ENCODE measurements at places on chromosomes 4 and X.

- DNase-seq = no peak
Observed at GRCh38 chrX:83588409-83588808, 80.3 kb downstream of the POU3F4 start.

- DNase-seq = no peak
Observed at GRCh38 chrX:95071052-95071451, 1397.0 kb downstream of the FAM133A start.

DNA sequence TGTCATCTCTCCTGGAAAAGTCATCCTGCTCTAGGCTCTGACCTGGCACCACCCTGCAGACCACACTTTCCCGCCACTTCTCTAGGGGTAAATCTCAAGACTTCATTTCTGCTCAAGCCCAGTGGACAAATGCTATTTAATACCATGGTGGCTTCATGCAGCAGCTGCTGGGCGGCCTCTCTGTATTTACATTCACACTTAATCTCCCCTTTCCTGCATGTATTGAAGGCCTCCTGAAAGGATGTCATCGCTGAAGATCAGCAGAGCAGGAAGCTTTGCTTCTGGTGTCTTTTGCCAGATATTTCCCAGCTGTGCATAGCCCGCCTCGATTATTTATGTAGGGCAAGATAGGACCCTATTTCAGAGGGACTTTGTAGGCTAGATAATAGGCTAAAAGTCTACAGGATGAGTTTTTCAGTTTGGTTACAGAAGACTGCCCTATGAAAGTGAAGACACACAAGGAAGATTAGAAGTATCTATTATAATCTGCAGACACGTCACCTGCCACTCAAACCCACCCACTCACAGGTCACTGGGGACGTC, 17.2 kb downstream of the PROM1 start:
- DNase-seq = no peak

GRCh38 chrX:43530837-43531236, 125.3 kb upstream of the MAOA start:
- DNase-seq = no peak

DNA sequence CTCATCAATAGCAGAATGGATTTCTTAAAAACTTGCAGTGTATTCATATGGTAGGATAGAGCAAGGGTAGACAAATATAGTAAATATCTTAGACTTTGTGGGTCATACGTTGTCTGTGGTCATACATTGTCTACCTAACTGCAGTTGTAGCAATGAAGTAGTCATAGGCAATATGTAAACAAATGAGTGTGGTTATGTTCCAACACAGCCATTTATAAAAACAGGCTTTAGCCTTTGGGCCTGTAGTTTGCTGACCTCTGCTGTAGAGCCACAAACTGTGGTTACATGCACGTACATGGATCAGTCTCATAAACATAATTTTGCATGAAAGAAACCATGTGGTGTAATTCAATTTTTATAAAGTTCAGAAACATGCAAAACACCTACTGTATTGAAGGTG, 98.9 kb downstream of the LARP1B start:
- DNase-seq = peak; percentile 82

- DNase-seq = no peak
Observed at GRCh38 chr4:187479511-187479910, 516.1 kb upstream of the ZFP42 start.

- DNase-seq = peak; percentile 94
Observed at GRCh38 chr4:98653890-98654867, 4.2 kb downstream of the TSPAN5 start.

- DNase-seq = no peak
Observed at GRCh38 chr4:113209652-113210320, 160.3 kb downstream of the ANK2 start.

DNA sequence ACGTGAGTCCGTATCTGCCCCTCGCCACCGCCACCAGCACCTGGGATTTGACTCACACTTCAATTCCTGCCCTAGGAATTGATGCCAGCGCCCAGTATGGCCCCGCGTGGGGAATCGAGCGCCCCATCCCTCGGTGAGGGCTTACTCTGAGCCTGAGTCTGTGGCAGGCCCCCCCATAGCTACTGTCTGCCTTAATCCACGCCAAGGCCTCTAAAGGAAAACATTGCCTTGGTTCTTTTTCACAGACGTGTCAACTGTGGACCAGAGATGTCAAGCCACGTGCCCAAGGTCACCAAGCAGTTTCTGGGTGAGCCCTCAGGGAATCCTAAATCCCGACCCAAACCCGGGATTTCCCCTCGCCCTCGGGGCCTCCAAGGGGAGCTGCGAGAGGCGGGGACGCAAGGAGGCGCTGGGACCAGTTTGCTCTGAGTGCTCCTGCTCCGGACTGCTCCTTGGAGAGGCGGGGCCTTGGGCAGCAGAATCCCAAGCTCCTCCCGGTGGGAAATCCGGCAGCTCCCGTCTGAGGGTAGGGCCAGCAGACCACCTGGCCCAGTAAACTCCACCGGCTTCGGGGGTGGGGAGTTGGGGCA, 12.9 kb downstream of the MSX1 start:
- DNase-seq = no peak

- DNase-seq = no peak
Observed at GRCh38 chr4:70197842-70198241, 2.3 kb downstream of the ODAM start.

DNA sequence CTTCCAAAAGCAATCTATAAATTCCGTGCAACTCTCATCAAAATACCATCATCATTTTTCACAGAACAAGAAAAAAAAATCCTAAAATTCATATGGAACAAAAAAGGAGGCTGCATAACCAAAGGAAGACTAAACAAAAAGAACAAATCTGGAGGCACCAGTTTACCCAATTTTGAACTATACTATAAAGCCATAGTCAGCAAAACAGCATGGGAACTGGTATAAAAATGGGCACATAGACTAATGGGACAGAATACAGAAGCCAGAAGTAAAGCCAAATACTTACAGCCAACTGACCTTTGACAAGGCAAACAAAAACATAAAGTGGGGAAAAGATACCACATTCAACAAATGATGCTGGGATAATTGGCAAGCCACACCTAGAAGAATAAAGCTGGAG, 753.5 kb upstream of the PABPC4L start:
- no peak for DNase-seq

DNA sequence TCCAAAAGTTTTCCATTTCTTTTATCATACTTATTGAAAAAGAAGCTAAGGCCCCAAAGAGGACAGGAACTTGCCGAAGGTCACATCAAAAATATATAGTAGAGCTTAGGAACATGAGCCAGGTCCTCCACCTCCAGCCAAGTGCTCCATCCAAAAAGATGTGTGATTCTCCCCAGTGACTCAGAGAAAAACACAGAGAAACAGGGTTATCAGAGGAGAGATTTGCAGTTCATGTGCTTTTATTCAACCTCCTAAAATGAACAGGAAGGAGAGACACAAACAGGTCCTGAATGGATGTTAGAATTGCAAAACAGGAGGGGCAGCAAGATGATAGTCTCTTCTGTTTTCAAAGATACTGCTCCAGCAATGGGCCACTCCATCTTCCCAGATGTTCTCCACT, 19.6 kb upstream of the FGF16 start:
- DNase-seq = no peak

DNA sequence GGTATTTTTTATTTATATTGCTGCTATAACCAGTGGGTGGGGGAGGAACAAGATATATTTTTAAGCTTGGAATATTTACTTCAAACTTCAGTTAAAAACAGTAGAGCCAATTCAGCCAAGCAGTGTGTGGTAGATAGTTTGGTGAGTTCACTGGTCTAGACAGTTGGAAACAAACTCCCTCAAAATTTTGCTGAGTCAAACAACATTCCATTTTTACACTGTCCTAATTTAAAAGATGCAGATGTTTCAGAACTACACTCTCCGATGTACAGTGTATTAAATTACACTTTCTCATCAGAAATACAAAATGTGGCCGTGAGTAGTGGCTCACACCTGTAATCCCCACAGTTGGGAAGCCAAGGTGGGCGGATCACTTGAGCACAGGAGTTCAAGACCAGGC, 23.3 kb downstream of the PRKX start:
- no peak for DNase-seq

DNA sequence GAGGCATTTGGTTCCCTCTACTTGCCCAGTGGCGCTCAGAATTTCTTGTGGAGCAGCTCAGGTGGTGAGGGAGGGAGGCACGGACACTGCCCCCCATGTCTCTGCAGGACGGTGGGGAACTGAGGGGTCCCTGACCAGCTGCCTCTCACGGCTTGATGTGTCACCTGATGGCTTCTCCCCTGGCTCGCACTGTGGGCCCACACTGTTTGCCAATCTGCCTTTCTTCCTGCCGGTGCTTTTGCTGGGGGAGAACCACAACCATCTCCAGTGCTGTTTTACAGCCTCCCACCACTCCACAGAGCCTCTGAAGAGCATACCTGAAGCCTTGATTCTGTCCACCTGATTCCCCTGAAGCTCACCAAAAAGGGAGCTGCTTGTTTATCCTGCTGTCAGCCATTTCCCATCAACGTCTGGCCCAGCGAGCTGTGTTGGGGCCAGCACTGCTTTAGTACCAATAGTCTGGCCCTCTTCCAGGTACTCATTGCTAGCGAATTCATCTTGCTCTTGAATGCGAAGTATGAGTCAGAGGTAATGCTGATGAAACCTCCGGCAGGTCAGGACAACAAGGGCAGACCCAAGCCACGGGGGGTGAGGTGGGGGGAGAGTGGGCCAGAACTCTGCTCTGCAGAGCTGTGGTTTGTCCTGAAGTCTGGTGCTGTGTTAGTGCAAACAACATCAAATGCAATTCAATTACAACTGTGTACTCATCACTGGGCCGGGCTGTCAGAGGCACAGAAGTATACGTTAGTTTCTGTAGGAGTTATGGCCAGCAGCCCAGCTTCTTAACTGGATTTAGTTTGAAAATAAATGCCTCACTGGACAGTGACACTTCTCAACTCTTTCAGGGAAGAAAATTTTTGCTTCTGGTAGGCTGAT, 208.3 kb upstream of the JADE1 start:
- DNase-seq = peak; percentile 97

DNA sequence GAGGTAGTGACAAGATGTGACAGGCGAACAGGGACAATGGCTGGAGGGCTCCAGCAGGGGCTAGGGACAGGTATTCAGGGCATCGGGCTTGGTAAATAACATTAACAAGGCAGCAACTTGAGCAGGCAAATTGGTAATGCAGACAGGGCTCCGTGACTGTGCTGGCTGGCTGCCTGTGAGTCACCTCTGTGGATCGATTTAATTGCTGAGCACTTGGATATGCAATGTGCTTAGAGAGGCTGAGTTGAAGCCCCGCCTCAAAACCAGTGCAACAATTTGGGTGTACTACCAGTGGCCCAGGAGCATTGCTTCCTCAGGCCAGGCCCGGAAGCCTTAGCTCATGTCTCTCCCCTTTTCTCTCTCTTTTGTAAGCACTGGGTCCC, 19.5 kb downstream of the CNGA2 start:
- peak; percentile 94 for DNase-seq

- no peak for DNase-seq
Observed at GRCh38 chr4:98448908-98449307, 187.7 kb downstream of the RAP1GDS1 start.

- DNase-seq = no peak
Observed at GRCh38 chr4:48329193-48329592, 12.1 kb upstream of the SLAIN2 start.

DNA sequence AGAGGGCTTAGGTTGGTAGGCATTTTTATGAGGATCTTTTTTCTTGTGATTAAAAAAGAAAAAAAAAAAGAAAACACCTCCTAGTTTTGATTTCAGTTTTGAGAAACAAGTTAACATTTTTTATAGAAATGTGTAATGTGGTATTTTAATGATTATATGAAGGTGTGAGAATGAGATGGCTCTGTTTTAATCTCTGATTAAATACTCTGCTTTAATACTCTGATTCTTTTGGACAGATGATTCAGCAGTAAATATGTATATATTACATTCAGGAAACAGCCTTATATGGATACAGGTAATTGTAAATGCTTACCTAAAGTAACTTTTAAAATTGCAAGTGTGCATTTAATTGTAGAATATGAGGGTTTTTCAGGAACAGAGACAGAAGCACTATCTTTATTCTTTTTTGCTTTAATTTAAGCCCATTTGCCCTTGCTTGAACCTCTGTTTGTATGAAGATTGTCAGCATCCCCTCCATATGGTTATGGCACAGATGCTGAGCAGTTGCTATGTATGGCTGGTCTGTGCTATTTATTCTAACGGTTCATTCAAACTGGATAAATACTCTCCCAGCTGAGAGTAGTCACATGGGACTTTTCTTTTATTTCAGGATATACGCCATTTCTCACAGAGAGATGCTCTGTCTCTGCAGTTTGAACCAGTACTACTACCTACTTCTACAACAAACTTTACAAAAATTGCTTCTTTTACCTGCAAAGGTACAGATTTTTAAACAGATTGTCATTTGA, 101.0 kb upstream of the TLR2 start:
- DNase-seq = no peak

GRCh38 chr4:6472008-6472386, 417 bp downstream of the PPP2R2C start:
- DNase-seq = no peak

GRCh38 chrX:120603707-120604360, at the start of gene MCTS1:
TSS of gene MCTS1 (plus strand) at chrX:120604101. CDS start at chrX:120604237, 136 bp downstream.
- DNase-seq = peak; percentile 99

GRCh38 chrX:16756724-16757123, 29.5 kb upstream of the TXLNG start:
- DNase-seq = no peak

DNA sequence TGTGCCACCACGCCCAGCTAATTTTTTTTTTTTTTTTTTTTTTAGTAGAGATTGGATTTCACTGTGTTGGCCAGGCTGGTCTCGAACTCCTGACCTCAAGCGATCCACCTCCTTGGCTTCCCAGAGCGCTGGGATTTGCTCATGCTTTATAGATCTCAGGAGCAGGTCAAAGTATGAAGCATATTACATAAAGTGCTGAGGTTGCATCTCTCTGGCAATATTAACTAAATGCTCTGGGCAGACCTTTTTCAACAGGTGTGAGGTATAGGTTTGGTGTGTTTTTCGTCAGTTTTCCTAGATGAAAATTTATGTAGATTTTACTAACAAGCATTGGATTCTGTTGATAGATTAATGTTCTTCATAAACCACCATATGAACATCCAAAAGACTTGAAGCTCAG, 19.3 kb upstream of the GCNA start:
- no peak for DNase-seq

DNA sequence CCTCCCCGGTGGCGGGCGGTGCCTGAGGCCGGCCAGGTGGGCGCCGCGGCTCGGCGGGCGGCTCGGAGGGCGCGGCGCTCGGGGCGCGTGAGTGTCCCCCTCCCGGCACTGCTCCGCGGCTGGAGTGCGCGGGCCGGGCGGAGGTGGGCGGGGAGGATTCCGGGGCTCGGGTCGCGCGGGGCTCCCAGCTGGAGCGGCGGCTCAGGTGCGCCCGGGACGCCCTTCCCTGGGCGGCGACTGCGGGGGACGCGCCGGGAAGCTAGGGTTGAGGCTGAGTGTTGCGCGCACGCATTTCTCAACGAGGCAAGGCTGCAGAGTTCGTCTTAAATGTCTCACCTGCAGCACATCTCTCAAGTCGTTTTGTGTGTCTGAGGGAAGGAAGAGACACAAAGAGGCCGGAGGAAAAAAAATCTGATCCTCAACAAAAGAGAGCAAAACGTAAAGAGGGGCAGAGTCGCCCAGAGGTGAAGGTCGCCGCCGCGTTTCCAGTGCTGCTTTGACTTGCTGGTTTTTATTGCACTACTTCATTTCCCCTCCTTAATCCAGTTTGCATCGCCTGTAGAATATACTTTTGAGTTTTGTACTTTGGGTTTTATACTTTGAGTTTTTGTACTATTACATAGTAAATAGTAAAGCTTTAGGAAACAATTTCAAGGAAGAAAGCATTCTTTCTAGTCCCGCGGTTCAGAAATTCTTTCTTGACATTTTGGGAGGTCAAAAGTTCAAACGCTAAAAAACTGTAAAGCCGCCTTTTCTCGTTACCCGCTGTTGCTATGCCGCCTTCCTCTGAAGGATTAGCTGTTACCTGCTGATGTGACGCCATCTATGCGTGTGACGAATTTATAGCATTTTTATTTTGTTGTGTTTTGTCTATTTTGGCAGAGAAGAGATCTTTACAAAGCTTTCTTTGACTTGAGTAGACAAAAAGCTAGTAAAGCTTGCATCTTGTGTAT, 106.5 kb upstream of the STOX2 start:
- DNase-seq = no peak
